ENCODE measurements at places on chromosomes 12 and 14. TPM values are rescaled to one million over a fixed set of nuclear protein-coding genes. Genes with fewer than 3 reads are reported as not detected.

OTX2 gene
- total RNA-seq: not detected

NFKBIA gene
- 382 TPM for total RNA-seq

KLRC3 gene
- total RNA-seq: not detected

CLMN gene
- total RNA-seq: 15.3 TPM

AP4S1 gene
- total RNA-seq: 19.5 TPM

AJUBA gene
- total RNA-seq: 40.5 TPM

NFE2 gene
- total RNA-seq: 1.7 TPM

ANO4 gene
- total RNA-seq: 0.78 TPM

PDZRN4 gene
- total RNA-seq: 0.54 TPM

DNA sequence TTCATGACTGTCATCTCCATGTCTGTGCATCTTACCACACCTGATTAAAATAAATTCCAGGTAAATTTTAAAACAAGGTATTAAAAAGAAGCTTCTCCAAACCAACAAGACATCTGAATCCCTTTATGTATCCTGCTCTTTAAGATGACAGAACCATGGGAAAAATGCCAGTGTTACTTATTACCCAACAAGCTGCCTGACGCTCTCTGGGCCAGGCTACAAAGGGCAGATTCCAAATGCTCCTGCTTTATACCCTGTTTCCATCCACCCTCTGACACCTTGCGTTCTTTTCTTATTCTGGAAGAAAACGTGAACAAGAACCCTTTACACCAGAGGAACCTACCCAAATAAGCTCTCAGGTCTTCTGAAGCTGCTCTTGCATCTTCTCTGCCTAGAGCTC is 70.7 kb downstream of the SLC8A3 start:
- H3K4me3 ChIP-seq: no peak overlapping the region
- no peaks in the 10 kb centered on the region for H3K36me3 ChIP-seq

- H3K4me3 ChIP-seq: no peak overlapping the region
- no peaks in the 10 kb centered on the region for H3K27me3 ChIP-seq
- H3K4me1 ChIP-seq: no peaks in the 10 kb centered on the region
These were observed 266.9 kb downstream of the DUSP6 start for GRCh38 chr12:89085421-89085820.

- H3K36me3 ChIP-seq: no peaks in the 10 kb centered on the region
- H3K27ac ChIP-seq: no peak overlapping the region
- H3K27me3 ChIP-seq: no peaks in the 10 kb centered on the region
- H3K4me3 ChIP-seq: no peak overlapping the region
These were observed 1320.5 kb downstream of the AACS start for GRCh38 chr12:126385785-126386184.

GRCh38 chr12:83805156-83805772 is 1107.3 kb downstream of the SLC6A15 start:
- H3K4me3 ChIP-seq: no peak overlapping the region
- DNase-seq: no peak
- H3K27ac ChIP-seq: no peak overlapping the region
- no peaks in the 10 kb centered on the region for H3K36me3 ChIP-seq
- H3K4me1 ChIP-seq: no peaks in the 10 kb centered on the region

- H3K27me3 ChIP-seq: no peaks in the 10 kb centered on the region
- no peak overlapping the region for H3K4me3 ChIP-seq
- DNase-seq: no peak
- H3K27ac ChIP-seq: no peak overlapping the region
- H3K4me1 ChIP-seq: peaks cover 8% of the 10 kb centered on the region
These were observed 574.1 kb downstream of the PRKD1 start for GRCh38 chr14:29353513-29353912.

GRCh38 chr12:47280543-47281300 is 201.0 kb upstream of the AMIGO2 start:
- H3K27ac ChIP-seq: no peak overlapping the region
- H3K4me1 ChIP-seq: peaks cover 6% of the 10 kb centered on the region
- H3K4me3 ChIP-seq: no peak overlapping the region

GRCh38 chr14:42421377-42422078 is 814.9 kb downstream of the LRFN5 start:
- no peak overlapping the region for H3K4me3 ChIP-seq
- no peaks in the 10 kb centered on the region for H3K36me3 ChIP-seq
- DNase-seq: no peak
- no peaks in the 10 kb centered on the region for H3K4me1 ChIP-seq
- H3K27ac ChIP-seq: no peak overlapping the region

GRCh38 chr12:41325336-41325735 is 137.2 kb downstream of the PDZRN4 start:
- H3K4me1 ChIP-seq: no peaks in the 10 kb centered on the region
- H3K4me3 ChIP-seq: no peak overlapping the region
- no peak for DNase-seq
- no peak overlapping the region for H3K27ac ChIP-seq
- no peaks in the 10 kb centered on the region for H3K27me3 ChIP-seq

DNA sequence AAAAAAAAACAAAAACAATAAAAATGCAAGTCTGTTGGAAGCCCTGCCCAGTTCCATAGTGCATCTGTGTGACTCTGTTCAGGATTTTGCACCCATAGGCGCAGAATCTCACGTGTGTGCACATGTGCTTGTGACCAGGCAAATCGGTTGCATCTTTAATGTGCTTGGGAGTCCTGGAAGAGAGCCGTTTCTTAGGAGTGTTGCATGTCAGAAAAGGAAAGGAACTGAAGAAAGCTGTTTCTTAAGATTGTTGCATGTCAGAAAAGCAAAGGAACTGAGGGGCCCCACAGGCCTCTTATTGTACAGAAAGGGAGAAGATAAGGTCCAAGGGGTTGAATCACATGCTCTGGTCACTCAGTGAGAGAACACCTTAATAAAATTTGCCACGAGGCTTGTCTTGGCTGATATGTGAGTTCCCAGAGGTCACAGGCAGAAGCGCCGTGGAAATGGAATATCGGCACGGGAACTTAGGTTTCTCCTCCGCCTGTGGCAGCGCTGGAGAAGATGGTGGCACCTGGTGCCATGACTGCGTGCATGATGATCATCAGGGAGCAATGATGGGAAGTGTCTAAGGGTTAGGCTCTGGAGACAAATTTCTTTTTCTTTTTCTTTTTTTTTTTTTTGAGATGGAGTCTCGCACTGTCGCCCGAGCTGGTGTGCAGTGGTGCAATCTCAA is 90.0 kb downstream of the LRRC74A start:
- no peaks in the 10 kb centered on the region for H3K27me3 ChIP-seq
- DNase-seq: no peak
- peak overlapping the region; percentile 18 for H3K27ac ChIP-seq
- H3K4me1 ChIP-seq: peaks cover 66% of the 10 kb centered on the region
- H3K4me3 ChIP-seq: no peak overlapping the region
- no peaks in the 10 kb centered on the region for H3K36me3 ChIP-seq

- H3K4me3 ChIP-seq: no peak overlapping the region
- H3K27ac ChIP-seq: no peak overlapping the region
- H3K4me1 ChIP-seq: no peaks in the 10 kb centered on the region
- H3K27me3 ChIP-seq: no peaks in the 10 kb centered on the region
- no peak for DNase-seq
These were observed 118.1 kb downstream of the SLC38A1 start for GRCh38 chr12:46150735-46151134.

DNA sequence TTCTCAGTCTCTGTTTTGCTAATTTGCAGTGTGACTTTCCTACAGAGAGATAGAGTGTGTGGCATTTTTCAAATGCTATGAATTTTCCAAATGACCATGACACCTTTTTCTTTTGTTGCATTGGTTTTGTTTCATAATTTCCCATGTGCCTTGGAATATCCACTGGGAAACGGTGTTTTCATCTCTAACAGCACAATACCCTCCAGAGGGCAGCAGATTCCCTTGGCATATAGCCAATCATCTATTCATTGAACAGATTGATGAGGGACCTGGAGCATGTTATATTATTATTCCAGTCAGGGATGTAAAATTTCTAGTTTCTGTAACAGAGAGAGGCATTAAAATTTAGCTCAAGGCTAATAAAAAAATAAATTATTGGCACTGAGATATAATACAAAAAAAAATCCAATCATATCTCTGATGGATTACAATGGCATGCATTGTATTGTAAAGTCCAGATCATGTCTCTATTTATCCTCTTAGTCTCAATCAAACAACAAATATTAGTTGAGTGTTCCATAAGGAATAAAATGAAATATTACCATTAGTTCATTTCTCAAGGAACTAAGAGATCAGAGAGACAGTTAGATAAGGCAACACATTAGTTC is 29.6 kb upstream of the NTN4 start:
- no peak overlapping the region for H3K27ac ChIP-seq
- no peaks in the 10 kb centered on the region for H3K27me3 ChIP-seq

- no peak overlapping the region for H3K4me3 ChIP-seq
- no peaks in the 10 kb centered on the region for H3K36me3 ChIP-seq
- no peak overlapping the region for H3K27ac ChIP-seq
- peaks cover 26% of the 10 kb centered on the region for H3K4me1 ChIP-seq
- no peaks in the 10 kb centered on the region for H3K27me3 ChIP-seq
These were observed 478.0 kb downstream of the RMST start for GRCh38 chr12:97940629-97941028.

GRCh38 chr14:36066636-36067035 is 109.9 kb downstream of the PTCSC3 start:
- H3K36me3 ChIP-seq: no peaks in the 10 kb centered on the region
- H3K27ac ChIP-seq: no peak overlapping the region
- H3K4me1 ChIP-seq: peaks cover 27% of the 10 kb centered on the region

GRCh38 chr12:6080149-6081045 is 44.1 kb downstream of the VWF start:
- DNase-seq: no peak
- no peaks in the 10 kb centered on the region for H3K4me1 ChIP-seq
- H3K4me3 ChIP-seq: no peak overlapping the region
- no peaks in the 10 kb centered on the region for H3K36me3 ChIP-seq
- no peak overlapping the region for H3K27ac ChIP-seq

GRCh38 chr12:120668868-120669840 is 17.8 kb upstream of the MLEC start:
- H3K27me3 ChIP-seq: no peaks in the 10 kb centered on the region
- DNase-seq: peak; percentile 83
- H3K36me3 ChIP-seq: no peaks in the 10 kb centered on the region
- H3K27ac ChIP-seq: peak overlapping the region; percentile 72
- no peak overlapping the region for H3K4me3 ChIP-seq

DNA sequence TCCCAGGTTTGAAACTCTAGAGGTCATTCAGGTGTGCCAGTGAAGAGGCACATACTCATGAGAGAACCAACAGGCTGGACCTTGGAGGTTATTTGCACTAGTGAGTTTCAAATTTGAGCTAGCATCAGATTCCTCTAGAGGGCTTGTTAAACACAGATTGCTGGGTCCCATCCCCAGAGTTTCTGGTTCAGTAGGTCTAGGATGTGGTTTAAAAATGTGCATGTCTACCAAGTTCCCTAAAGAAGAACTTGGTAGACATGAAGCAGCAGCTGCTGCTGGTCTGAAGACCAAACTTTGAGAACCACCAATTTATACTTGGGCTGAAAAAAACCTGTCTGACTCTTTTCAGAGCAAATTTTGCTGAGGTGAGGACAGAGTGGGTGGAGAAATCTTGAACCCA is 61.7 kb downstream of the SUSD6 start:
- H3K27me3 ChIP-seq: no peaks in the 10 kb centered on the region
- no peak overlapping the region for H3K4me3 ChIP-seq
- peak overlapping the region; percentile 63 for H3K27ac ChIP-seq
- H3K36me3 ChIP-seq: no peaks in the 10 kb centered on the region

DNA sequence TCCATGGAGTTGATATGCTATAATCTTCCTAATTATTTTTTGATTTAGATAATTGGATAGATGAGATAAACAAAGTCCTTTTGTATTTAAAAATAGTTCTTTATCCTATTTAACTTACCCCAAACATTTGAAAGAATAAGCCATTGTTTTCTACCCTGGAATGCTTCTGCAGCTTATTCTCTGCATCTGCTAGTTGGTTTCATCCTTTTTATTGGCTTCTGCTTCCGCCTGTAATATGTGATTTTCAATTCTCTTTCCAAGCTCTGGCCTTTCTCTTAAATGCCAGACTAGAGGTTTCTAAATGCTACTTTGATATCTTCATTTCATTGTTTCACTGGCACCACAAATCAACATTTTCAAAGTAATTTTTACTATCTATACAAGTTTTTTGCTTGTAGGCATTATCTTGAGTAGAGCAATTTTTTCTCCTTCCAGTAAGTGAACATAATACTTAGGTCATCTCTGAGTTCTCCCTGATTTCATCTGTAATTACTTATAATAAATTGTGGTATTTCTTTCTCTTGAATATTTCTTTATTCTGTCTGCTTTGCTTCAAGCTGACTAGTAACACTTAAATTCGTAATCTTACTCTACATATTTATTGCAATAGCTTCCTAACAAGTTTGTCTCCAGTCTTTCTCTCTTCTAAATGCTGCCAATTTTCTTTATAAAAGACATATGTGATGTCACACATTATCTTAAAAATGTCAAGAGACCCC is 958.4 kb downstream of the SLC6A15 start:
- no peak for DNase-seq
- H3K4me3 ChIP-seq: no peak overlapping the region
- no peaks in the 10 kb centered on the region for H3K36me3 ChIP-seq
- H3K27me3 ChIP-seq: no peaks in the 10 kb centered on the region
- no peak overlapping the region for H3K27ac ChIP-seq

DNA sequence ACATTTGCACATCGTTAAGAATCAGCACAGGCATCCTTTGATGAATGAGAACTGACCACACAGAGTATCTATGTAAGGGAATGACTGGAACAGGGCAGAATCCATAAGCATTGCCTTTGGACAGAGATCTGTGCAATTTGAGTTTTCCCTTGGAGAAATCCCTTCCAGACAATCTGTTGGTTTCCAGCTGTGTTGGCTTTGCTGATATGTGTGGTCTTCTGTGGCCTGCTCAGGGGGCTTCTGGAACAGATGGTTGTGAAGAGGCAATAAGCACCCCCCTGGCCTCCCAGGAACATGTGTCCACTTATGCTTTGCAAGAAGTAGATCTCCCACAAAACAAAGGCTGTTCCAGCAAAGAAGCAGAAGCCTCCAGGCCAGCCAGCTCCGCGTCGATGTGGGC is 111.4 kb upstream of the TMEM132C start:
- H3K36me3 ChIP-seq: no peaks in the 10 kb centered on the region
- H3K4me1 ChIP-seq: no peaks in the 10 kb centered on the region
- DNase-seq: no peak
- H3K27ac ChIP-seq: no peak overlapping the region
- H3K4me3 ChIP-seq: no peak overlapping the region

- DNase-seq: no peak
- H3K4me1 ChIP-seq: no peaks in the 10 kb centered on the region
- H3K4me3 ChIP-seq: no peak overlapping the region
- no peaks in the 10 kb centered on the region for H3K36me3 ChIP-seq
These were observed 180.2 kb upstream of the SYT1 start for GRCh38 chr12:78684419-78684818.

GRCh38 chr12:46459111-46459510 is 86.5 kb upstream of the SLC38A2 start:
- no peak overlapping the region for H3K27ac ChIP-seq
- H3K4me1 ChIP-seq: peaks cover 33% of the 10 kb centered on the region
- no peak overlapping the region for H3K4me3 ChIP-seq
- DNase-seq: no peak
- H3K27me3 ChIP-seq: no peaks in the 10 kb centered on the region

DNA sequence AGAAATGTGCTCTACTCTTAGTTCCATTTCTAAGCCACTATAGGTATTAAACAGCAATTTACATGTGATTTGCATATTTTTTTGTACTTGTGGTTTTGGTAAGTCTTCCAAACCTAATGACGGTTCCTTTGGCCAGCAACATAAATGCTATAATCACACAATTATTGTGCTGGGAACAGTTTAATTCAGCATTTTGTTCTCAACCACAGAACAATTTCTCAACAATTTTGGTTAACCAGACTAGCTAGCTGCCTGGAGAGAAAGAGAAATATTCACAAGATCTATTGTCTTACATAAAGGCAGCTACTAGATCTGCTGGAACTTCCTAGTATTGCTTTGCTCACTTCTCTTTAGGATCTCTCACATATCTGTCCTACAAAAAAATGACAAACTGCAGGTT is 265.3 kb downstream of the SOX5 start:
- no peaks in the 10 kb centered on the region for H3K36me3 ChIP-seq
- no peak overlapping the region for H3K27ac ChIP-seq
- no peak for DNase-seq

Data from thyroid gland (tissue), 4 donors.